ENCODE measurements at places on chromosomes 3 and 15. TPM values are rescaled to one million over a fixed set of nuclear protein-coding genes. Genes with fewer than 3 reads are reported as not detected.

- peak; percentile 81 for DNase-seq
Observed at GRCh38 chr15:73321496-73322450, 47.0 kb downstream of the HCN4 start.

The EPHA3 gene
- 9.9 TPM for total RNA-seq

The GPR62 gene
- 0.44 TPM for total RNA-seq

The DLG1 gene
- total RNA-seq = 66.0 TPM

The PTX3 gene
- 2.4 TPM for total RNA-seq

The XXYLT1 gene
- total RNA-seq = 22.3 TPM

DNA sequence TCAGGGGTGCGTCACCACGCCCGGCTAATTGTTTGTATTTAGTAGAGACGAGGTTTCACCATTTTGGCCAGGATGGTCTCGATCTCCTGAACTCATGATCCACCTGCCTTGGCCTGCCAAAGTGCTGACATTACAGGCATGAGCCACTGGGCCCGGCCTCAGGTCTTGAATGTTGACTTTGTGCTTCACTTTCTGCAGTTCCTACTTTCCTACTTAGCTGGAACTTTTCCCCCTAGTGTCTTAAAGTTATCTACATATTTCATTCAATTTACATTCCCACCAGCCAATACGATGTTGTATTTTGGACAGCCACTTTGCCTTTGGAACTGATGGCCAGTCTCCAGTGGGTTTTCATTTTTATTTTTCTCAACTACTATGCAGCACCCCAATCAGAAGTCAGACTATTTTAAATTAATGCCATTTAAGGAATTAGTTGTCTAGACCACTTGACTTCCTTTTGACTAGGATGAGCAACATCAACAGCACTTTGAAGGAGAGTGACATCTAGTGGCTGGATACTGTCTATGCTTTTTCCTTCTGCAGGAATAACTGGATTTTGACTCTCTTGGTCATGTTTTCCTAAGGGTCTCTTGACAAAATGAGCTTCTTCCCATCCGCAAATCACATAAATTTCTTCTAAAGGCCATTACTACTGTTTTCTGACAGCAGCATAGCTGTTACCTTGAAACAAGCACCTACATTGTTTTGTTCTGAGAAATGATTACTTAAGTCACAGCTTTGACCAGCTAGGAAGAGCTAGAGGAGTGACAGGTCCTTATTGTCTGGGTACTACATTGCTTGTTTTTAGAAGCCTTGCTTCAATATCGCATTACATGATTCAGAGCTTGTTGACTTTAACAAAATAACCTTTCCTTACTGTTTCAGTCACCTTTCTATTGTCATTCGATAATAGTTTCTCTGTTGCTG, 140.2 kb downstream of the ITPR1 start:
- no peak for DNase-seq

The LCTL gene
- not detected for total RNA-seq

DNA sequence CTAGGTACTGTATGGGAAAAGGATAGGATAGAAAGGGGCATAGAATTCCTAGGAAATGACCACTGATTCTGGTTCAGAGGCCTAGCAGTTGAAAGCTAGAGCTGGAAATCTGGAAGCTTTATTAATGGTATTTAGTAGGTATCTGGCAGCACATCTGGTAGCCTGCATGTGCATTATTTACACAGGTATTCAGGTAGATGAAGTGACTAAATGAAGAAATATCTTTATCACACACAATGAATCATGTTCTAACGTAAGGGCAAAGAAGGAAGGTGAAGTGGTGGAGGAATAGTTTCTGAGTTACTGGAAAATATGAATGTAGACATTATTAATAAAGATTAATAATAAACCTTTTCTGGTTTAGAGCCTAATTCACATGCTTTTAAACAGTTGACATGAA, 119.9 kb downstream of the MBNL1 start:
- DNase-seq = no peak

The PEX5L gene
- total RNA-seq = 41.0 TPM

- DNase-seq = no peak
Observed at GRCh38 chr3:185757176-185757575, 67.7 kb downstream of the IGF2BP2 start.

GRCh38 chr15:48225771-48226170, 19.7 kb downstream of the SLC12A1 start:
- no peak for DNase-seq

DNA sequence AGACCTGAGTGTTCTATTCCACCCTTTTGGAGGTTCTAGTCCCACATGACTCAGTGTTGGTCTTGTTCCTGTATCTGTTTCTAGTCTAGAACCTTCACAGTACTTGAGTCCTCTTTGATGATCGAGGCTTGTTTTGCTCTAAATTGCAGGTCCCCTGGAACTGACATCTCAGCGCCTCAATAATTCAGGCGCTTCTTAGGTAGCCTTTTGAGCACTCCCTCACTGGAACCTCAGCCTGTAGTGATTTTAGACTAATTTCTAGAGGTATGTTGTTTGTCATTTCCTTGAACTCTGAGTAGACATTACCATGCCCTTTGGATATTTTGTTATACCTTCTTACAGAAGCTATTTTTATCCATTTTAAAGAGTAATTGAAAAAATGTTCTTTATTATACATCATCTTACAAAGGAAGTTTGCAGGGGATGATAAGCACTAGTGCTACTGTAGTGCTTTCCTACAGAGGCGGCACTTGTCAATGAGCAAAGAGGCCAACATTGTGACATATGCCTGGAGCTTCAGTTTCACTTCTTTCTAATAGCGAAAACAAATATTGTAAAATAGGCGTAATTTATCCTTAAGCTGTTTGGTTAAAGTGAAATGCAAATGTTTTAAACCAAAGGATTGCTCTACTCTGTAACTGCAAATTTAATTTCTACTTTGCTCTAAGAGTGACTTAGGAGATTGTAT, 75.7 kb downstream of the EFL1 start:
- DNase-seq = no peak

- DNase-seq = peak; percentile 48
Observed at GRCh38 chr15:101479851-101480612, 9.5 kb downstream of the PCSK6 start.

DNA sequence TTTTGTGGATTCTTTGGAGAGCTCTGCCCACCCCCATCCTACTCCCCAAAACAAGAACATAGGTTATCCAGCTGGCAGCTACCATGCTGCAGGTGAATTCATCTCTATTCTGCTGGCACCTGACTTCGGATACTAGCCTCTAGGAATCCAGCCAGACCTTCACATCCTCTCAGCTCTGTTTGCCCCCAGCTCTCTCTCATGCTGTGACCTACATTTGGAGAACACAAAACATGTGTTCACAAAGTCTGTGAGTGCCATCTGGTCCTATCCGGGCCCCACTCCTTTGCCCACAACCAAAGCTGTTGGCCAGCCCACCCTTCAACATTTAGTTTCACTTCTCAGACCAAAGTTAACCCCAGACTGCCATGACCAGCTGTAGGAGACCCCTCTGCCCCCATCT, 89.4 kb upstream of the C3orf80 start:
- DNase-seq = no peak

DNA sequence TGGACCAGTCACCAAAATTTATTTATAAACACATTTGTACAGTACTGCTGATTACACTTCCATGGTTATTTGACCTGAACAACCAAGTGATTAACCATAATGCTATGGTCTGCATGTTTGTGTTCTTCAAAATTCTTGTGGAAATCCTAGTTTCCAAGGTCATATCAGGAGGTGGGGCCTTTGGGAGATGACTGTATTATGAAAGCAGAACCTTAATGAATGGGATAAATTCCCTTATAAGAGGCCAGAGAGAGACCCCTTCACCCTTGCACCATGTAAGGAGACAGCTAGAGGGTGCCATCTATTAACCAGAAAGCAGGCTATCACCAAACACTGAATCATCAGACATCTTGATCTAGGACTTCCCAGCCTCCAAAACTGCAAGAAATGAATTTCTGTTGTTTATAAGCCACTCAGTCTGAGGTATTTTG, 1.9 kb downstream of the SCAPER start:
- no peak for DNase-seq

DNA sequence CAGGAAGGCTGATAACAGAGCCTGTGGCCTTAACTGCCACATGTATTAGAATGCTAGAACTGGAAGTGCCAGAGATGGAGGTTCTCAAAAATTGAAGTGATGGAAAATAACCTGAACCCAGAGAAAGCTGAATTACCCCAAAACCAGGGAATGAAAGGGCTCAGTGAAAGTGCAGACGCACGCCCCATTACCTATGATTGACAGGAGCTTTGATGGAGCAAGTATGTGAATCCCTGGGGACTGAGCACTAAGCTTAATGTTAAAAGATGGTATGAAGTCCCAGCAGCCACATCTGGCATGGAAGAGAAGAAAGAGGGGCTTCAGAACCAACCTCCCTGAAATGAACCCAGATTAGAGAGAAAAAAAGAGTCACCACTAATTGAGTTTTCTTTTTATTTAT, 118.4 kb upstream of the FHIT start:
- DNase-seq = no peak

DNA sequence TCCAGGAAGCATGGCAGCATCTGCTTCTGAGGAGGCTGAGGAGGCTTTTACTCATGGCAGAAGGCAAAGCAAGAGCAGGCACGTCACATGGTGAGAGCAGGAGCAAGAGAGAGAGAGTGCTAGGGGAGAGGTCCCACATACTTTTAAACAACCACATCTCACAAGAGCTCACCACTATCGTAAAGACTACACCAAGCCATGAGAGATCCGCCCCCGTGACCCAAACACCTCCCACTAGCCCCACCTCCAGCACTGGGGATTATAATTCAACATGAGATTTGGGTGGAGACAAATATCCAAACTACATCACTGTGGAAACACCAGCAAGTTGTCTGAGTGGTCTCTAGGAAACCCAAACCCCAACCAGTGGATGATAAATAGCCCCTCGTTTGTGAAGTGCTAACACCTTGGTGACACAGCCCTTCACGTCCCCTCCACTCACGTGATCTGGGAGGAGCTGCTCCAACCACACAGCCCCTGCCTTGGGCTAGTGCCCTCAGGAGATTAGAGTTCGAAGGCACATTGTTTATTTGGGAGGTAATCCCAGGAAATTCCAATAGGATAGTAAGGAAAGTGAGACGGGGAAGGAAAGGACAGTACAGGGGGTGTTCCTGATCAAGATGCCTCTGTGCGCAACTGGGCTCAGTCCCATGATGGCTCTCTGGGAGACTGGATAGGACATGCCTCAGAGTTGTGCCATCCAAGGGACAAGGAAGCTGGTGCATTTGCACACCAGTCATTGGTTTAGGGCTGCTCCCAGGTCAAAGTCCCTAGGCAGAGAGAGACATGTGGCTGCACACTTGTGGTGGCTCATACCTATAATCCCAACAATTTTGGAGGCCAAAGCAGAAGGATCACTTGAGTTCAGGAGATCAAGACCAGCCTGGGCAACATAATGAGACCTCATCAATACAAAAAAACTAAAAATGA, 80.6 kb upstream of the CTNNB1 start:
- DNase-seq = no peak

- DNase-seq = no peak
Observed at GRCh38 chr3:16928386-16929132, 43.8 kb downstream of the PLCL2 start.

DNA sequence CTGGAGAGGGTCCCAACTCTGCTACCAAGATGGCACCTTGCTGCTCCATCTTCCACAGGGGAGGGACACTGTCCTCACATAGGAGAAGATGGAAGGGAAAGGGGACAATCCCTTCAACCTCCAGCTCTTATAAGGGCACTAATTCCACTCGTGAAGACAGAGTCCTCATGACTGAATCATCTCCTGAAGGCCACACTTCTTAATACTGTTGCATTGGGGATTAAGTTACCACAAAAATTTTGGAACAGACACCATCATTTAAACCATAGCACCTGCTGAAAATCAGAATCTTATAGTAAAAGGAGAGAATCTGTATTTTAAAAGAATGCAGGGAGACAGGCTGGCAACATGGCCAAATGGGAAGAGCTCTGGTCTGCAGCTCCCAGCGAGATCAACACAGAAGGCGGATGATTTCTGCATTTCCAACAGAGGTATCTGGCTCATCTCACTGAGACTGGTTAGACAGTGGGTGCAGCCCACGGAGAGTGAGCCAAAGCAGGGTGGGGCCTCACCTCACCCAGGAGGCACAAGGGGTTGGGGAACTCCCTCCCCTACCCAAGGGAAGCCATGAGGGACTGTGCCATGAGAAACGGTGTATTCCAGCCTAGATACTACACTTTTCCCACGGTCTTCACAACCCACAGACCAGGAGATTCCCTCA, 69.4 kb upstream of the LIPC start:
- no peak for DNase-seq

DNA sequence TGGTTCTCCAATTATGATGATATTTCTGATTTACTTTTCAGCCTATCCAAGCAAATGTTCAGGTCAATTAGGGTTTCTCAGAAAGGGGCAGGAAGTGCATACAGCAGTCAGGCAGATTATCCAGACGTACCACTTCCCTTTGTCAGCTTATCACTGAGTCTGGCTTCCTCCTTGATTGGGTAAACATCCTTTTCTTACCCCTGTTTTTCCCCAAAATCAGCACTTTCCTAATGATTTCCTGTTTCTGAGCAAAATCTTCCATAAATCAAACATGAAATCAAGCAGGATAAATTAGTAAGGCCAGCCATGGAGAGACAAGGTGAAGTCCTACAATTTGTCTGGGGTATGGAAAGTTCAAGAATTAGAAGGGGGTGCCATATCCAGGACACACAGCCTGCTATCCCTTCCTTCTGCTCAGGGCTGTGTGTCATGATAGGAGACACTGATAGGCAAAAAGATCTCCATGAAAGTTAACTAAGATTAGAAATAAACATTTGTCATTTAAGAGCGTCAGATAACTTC, 29.0 kb downstream of the ADIPOQ start:
- DNase-seq = no peak

- no peak for DNase-seq
Observed at GRCh38 chr3:170738766-170739165, 131.2 kb downstream of the RPL22L1 start.

- DNase-seq = no peak
Observed at GRCh38 chr15:63663906-63664305, 66.7 kb downstream of the FBXL22 start.

The SAMD7 gene
- not detected for total RNA-seq

DNA sequence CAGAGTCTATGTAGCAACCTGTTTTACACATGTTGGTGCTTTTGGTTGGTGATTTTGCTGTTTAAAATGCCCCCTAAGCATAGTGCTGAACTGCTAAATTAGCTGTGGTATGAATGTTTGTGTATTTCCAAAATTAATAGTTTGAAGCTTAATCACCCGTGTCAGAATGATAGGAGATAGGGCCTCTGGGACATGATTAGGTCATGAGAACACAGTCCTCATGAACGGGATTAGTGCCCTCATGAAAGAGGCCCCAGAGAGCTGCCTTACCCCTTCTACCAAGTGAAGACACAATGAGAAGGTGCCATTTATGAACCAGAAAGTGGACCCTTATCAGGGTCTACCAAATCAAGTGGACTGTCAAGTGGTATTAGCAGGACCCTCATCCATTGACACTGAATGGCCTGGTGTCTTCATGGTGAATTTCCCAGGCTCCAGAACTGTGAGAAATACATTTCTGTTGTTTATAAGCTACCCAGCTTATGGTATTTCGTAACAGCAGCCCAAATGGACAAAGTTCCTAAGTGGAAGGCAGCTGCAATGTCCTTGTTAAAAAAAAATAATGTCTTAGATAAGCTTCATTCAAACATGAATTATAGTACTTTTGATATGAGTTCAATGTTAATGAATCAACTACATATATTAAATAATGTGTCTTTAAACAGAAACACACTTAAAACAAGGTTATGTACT, 37.7 kb upstream of the FRMD4B start:
- DNase-seq = no peak

The JAGN1 gene
- total RNA-seq = 37.8 TPM
